ENCODE measurements at places on chromosomes 5 and 9.

DNA sequence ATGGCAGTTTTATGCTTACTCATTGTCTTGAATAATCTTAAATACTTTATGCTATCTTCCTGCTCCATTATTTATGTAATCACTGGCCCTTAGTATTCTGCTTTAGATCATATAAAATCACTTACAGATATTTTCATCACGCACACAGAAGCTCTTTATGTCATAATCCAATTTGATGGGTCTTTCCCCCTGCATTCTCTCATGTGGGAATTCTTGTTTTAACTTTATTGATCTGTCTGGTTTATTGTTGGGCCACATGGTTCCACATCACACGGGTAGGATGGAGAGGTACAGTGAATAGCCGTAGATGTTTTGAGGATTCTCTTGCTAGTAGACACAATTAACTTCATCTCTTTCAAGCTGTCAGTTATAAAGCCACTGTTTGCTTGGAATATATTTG is 27.0 kb downstream of the PLPPR1 start:
- no peak for DNase-seq

- DNase-seq = no peak
Measured at GRCh38 chr5:55817030-55817429, 34.1 kb upstream of the IL31RA start.

DNA sequence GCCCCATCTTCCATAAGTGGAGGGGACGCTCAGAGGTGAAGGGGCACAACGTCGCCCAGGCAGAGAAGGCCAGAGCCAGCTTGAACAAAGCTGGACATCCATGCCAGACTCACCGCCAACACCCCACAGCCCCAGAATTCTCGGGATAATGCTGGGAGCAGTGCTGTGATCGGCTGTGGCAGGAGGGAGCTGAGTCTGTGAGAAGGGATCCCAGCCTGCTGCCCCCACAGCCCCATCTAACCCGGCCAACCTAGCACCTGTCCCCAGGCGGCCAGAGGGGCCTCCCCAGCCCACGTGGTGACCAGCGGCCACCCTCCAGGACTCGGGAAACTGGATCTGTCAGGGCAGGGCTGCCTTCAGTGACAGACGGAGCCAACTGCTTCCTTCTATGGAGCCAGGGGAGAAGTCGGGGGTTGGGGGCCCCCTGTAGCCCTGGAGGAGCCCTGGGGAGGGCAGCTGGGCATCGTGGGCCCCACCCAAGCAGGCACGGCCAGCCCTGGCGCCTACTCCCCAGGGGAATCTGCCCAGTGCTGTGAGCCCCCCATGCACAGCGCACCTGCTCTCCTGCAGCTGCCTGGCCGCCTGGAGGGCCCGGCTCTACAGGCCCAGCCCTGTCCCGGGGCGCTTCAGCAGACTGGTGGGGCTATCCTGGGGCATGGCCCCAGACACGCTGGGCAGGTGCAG is 6.0 kb downstream of the BRD3 start:
- DNase-seq = no peak

DNA sequence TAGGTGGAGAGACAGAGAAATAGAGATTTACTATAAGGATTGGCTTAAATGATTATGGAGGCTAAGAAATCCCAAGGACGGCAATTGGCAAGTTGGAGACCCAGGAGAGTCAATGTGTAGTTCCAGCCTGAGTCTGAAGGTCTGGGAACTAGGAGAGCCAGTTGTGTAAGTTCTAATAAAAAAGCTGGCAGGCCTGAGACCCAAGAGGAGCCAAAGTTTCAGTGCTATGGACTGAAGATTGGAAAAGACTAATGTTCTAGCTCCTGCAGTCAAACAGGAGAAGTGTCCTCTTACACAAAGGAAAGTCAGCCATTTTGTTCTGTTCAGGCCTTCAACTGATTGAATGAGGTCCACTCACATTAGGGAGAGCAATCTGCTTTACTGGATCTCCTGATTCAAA is 50.0 kb downstream of the NMUR2 start:
- no peak for DNase-seq

DNA sequence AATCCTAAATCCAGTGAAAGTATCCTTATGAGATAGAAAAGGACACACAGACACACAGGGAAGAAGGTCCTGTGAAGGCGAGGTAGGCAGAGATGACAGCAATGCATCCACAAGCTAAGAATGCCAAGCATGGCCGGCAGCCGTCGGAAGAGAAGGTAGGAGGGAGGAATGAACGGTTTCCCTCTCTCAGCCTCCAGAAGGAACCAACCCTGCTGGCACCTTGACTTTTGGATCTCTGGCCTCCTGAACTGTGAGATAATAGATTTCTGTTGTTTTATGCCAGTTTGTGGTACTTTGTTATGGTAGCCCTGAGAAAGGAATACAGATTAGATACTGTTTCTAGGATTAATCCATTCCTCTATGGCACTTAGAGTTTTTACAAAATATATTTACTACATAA is 76.1 kb upstream of the PANK3 start:
- DNase-seq = no peak

- DNase-seq = no peak
Measured at GRCh38 chr9:97633859-97634490, 354 bp downstream of the NCBP1 start.

DNA sequence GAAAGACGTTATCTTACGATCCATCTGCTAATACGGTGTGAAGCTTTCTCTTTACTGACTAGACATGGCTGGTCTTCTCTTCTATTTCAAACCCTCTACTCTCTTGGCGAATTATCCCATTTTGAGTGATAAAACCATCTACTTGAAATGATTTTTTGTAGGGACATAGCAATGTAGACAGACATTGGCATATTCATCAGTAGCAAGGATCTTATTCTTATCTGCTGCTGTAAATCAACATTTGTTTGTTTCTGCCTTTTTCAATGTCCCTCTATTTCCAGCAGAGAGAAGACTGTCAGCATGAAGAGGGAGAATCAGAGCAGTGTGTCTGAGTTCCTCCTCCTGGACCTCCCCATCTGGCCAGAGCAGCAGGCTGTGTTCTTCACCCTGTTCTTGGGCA is at the start of gene OR1J4:
OR1J4 (plus strand) TSS at position 301 of the 400 bp plus-strand sequence; CDS start at position 301, 0 bp downstream.
- no peak for DNase-seq

GRCh38 chr5:6873359-6873758 is 160.1 kb downstream of the TENT4A start:
- DNase-seq = no peak

- DNase-seq = no peak
Measured at GRCh38 chr9:129124506-129125069, 13.4 kb downstream of the PTPA start.

- no peak for DNase-seq
Measured at GRCh38 chr5:175443514-175444059, 395 bp downstream of the DRD1 start.

- DNase-seq = no peak
Measured at GRCh38 chr5:127838661-127839060, 135.5 kb downstream of the CCDC192 start.

- DNase-seq = no peak
Measured at GRCh38 chr5:179393078-179393477, 47.8 kb upstream of the ADAMTS2 start.

DNA sequence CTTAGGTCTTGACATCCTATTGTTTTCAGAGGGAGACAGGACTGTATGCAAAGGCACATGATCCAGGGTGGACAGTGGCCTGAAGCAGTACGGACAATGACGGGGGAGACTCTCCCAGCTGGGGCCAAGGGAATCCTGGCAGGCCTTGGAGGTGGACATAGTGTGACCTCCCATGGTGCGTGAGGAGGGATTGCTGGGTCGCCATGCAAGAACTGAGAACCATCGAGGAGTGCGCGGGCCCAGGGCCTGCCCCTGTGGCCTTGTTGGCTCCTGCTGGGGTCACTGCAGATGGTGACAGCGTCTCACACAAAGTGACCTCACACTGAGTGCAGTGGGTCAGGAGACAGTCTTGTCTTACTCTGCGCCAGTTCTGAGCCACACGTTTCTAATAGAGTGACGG is 192.4 kb downstream of the GADD45G start:
- DNase-seq = no peak

DNA sequence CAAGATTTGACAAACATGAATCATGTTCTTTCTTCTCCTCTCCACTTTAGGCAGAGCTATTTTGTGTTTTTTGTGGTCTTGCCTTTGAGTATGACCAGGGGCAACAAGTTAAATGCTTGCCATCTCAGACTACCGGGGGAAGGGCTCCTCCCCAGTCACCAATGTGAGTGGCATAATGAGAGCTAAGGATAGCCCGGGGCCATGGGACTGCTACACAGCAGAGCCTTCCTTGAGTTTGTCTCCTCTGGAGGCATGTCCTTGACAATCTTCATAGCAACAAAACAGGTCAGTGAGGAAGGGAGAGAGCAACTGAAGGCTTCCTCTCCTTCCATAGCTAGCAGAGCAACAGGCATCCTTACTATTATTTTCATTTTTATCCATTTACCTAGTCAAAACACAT is 299.3 kb downstream of the ENC1 start:
- no peak for DNase-seq

GRCh38 chr5:141747152-141748141 is 65.4 kb upstream of the ARAP3 start:
- no peak for DNase-seq

DNA sequence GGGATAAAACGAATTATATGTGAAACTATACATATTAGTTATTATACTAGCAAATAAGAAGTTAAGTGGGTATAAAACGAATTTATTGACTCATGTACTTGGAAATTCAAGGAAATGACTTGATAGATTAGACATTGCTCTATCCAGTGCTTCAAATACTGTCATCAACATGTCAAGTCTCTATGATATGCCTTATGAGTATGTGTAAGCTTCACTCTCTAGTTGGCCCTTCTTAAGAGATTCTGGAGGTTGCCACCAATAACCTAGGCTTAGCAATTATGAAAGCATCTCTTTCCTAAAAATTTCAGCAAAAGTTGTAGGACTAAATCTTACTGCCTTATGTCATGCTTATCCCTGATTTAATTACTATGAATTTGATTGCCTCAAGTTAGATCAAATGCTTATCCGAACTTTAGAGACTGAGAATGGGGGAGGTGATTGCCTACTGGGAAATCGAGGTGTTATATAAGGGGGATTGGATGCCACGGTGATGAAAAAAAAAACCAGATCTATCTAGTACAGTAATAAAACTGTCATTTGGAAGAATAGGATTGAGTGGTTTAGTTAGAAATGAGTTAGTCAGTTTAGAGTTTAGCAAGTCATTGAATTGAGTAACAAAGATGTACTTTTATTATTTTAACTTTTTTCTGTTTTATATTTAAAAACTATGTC is 46.9 kb downstream of the CSNK1G3 start:
- DNase-seq = no peak

DNA sequence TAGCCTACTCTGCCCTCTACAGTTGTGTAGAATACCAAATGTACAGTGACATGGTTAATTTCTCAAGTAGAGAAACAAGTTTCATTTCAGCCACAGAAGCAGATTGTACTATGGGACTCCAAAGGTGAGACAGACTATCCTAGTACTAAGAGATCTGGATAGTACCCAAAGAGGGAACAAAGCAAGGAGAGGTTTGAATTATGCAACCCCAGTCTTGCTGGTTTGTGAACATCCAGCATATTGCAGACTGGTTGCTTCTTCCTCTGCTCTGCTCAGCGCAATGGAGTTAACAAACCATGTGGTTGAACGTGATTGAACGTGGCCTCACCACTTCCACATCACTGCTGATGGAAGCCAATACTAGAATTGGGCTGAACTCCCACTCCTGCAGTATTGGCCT is 43.3 kb upstream of the ALDOB start:
- DNase-seq = no peak

- DNase-seq = peak; percentile 88
Measured at GRCh38 chr9:96418083-96418919, at the start of gene ZNF367. Gene ZNF367 (minus strand): TSS chr9:96418370. CDS start chr9:96418032, 338 bp downstream.

DNA sequence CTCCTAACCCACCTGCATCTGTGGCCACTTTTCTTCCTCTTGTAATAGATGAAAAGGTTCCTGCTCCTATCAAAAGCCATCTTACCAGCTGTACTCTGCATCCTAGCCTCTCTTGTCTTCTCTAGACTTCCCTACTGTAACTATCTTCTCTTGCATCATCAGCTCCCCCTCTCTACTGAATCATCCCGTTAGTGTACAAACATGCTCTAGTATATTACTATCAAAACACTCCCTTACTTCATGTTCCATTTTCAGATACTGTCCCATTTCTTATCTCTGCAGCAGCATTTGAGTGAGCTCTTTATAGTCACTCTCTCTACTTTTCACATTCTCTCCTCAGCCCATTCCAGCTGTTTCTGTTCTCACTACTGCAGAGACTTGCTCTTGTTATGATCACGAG is 2.8 kb downstream of the SRA1 start:
- DNase-seq = no peak

GRCh38 chr5:159929176-159929575 is 12.9 kb downstream of the ADRA1B start:
- DNase-seq = no peak

- DNase-seq = no peak
Measured at GRCh38 chr5:17238521-17239041, 21.1 kb downstream of the BASP1 start.

- no peak for DNase-seq
Measured at GRCh38 chr9:110027671-110028081, 180.3 kb downstream of the C9orf152 start.

DNA sequence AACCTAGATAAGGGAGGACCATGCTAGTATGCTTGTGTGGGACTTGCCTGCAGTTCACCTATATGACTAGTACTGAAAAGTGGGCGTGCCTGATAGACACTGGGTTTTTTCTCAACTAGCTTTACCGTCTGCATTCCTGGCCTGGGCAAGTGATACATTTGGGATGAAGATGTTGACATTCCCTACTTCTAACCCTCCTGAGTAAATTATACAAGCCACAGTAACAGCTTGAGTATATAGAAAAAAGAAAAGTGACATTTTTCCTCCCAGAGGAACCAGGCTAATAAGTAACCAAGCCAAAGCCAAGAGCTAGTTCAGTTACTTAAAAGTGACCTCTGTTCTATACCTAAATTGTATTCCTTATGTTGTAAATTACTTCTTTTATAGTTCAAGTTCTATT is 153.8 kb upstream of the CYLC2 start:
- no peak for DNase-seq

DNA sequence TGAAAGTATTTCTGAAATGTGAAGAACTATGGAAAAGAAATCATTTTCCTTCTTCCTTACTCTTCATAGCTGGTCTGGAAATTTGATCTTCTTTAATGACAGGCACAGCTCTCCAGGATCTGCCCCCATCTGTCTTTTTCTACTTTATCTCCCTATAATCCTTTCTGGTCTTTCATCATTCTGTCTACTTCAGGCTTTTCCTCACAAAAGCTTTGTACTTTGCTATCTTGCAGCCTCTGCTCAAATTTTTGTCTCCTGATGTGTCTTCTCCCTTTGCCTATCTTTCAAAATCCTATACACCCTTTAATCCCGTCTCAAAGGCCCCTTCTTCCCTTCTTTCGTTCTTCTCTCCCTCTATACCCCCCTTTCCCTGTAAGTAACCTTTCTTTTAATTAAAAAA is 114.9 kb upstream of the ATP10B start:
- no peak for DNase-seq

DNA sequence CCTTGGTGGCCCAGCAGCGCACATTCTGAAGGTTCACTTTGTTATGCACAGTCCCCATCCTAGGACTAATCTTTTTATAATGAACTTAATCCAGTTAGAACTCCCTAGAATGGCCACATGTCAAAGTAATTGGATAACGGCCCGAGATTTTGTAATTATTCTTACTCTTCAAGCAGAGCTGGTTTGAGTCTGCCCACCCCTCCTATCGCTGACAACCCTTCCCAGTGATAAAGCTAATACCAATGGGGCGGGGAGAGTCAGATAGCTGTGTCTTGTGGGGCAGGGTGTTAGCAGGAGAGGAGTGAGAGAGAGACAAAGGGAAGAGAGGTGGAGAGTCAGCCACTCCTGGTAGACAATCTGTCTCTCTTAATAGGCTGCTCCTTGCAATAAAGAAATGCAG is 356.9 kb downstream of the SLIT3 start:
- no peak for DNase-seq

- no peak for DNase-seq
Measured at GRCh38 chr5:56549096-56549886, 266.1 kb upstream of the MAP3K1 start.
